ENCODE measurements at places on chromosomes 11 and 22.

GRCh38 chr11:62832336-62833234 lies at the start of gene TEX54:
TSS of gene TEX54 (minus strand) at chr11:62832841.
- DNase-seq, result no peak

DNA sequence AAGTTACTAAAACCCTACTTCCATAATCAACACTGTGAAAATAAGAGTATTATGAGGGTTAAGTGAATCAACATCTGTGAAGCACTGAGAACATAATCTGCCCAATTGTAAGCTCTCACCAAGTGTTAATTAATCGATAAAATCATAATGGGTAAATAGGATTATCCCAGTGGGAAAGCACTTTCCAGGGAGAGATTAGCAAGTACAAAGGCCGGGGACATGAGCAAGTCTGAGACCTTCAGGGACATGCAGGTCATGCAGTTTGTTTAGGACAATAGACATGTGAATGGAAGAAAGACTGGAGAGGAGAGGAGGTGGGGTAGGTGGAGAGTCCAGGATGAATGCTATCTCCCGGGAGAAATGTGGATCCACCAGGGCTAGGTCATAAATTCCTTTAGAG lies 57.8 kb upstream of the FIBIN start:
- no peak for DNase-seq

GRCh38 chr11:1074244-1075221 lies at the start of gene MUC2:
TSS of gene MUC2 (plus strand) at chr11:1074874.
- no peak for DNase-seq

GRCh38 chr11:22430141-22430541 lies 92.0 kb downstream of the SLC17A6 start:
- no peak for DNase-seq

DNA sequence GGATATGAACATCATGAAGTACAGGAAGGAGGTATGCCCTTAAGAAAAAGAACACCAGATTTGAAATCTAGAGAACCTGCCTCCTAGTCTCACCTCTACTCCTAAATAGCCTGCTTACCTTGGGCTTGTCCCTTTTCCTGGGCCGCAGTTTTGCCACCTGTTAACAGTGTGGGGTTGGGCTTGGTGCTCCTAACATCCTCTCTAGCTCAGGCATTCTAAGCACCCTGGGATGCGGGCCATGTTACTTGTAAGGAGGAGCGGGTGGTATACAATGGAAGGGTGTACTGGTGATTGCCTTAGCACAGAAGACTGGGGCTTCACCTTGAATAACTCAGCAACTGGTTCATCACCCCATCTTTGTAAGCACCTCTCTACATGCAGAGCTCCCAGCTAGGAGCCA lies 48.7 kb downstream of the TIMP3 start:
- DNase-seq, result no peak

GRCh38 chr11:130912552-130912951 lies 3.7 kb downstream of the SNX19 start:
- no peak for DNase-seq

DNA sequence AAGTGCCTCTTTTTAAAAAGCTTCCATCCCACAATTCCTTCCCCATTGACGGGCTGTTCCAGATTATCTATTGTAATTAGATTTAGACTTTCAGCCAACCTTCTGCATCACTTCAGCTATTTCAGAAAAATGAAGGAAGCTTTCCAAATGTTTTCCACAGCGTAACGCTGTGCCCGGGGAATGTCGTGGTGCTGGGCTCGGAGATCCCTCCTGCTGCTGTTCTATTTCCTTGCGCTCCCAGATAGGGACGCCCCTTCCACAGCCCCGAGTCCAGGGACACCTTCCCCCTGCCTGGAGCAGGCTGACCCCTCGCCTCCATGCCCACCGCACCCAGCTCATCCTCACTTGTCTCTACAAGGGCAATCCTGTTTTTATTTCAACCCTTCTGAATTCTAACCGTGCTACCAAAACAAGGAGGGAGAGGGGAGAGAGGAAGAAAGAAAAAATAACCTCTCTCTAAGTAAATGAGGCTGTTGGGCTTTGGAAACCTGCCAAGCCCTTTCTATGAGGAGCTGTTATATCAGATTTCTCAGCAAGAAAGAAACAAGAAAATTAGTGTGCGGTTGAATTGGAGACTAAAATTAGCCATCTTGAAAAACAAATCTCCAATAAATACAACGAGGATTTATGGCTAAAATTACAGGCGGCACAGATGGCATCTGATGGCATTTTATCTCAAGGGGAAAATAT lies 366.9 kb downstream of the BRD1 start:
- DNase-seq, result no peak

DNA sequence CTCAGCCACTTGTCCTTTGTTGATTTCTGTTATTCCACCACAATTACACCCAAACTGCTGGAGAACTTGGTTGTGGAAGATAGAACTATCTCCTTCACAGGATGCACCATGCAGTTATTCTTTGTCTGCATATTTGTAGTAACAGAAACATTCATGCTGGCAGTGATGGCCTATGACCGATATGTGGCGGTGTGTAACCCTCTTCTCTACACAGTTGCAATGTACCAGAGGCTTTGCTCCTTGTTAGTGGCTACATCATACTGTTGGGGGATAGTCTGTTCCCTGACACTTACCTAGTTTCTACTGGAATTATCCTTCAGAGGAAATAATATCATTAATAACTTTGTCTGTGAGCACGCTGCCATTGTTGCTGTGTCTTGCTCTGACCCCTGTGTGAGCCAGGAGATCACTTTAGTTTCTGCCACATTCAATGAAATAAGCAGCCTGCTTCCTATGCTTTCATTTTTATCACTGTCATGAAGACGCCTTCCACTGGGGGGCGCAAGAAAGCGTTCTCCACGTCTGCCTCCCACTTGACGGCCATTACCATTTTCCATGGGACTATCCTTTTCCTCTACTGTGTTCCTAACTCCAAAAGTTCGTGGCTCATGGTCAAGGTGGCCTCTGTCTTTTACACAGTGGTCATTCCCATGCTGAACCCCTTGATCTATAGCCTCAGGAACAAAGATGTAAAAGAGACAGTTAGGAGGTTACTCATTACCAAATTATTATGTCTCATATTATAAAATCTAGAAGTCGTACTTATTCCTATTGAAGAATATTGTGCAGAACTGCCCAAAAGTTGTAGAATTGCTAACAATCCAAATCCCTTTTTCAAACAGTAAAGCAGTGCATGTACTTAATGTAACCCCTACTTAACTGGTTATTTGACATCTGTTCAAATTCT lies 53.2 kb downstream of the OR4C6 start:
- no peak for DNase-seq

DNA sequence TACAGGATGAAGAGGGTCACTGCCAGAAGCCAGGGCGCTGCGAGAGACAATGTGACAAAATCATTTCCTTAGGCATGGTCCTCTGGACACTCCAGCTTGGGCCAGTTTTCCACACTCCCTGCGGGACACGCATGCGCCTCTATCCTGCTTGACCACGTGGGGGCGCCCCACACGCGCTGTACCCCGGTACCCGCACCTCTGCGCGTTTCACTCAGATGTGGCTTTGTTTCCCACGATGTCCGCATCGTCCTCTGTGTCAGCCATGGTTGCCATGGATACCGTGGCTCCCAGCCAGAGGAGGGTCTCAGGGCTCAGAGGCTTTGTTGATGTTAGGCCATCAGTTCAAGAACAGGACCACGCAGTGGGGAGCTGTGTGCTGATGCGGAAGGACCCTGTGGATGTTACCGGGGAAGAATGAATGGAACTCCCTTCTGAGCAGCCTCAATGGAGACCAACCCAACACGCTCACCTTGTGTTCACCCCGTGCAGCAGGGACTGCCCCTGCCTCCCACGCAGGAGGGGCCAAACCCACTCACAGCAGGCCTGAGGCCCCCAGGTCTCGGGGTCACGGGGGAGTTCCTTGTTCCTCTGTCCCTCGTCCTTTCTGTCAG lies 101.1 kb upstream of the SLC22A12 start:
- DNase-seq, result no peak

GRCh38 chr11:47395223-47396048 lies 13.0 kb upstream of the SLC39A13 start:
- DNase-seq, result no peak

DNA sequence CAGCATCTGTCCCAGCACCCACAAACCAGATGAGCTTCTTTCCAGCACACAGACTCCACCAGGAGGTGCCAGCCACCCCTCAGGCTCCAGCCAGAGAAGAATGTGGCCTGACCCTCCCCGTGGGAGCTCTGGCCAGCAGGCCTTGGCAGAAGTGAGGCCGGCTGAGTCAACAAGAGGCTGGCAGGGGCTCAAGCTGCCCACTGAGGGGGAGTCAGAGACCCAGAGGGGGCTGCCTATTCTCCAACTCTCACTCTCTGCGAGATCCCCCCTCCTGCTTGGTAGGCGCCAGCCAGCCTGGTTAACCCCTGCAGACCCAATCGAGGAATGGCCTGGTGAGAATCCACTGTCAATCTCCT lies 10.6 kb upstream of the CDC42EP1 start:
- DNase-seq, result no peak

DNA sequence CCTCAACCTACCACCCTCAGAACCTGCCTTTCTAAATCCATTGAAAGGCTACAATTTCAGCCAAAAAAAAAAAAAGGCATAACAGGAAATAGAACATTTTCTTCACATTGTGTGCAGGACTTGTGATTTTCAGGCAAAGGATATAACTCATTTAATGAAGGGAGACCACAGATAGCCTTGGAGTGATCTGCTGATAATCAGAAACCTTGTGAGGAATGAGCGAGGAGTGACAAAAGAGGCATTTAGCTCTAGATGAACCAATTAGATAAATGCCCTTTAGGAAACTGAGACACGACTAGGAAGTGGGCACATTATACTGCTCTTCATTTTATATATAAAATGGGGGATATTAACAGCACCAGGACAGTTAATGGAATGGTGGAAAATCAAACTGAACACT lies 216.5 kb upstream of the GRIA4 start:
- DNase-seq, result no peak

DNA sequence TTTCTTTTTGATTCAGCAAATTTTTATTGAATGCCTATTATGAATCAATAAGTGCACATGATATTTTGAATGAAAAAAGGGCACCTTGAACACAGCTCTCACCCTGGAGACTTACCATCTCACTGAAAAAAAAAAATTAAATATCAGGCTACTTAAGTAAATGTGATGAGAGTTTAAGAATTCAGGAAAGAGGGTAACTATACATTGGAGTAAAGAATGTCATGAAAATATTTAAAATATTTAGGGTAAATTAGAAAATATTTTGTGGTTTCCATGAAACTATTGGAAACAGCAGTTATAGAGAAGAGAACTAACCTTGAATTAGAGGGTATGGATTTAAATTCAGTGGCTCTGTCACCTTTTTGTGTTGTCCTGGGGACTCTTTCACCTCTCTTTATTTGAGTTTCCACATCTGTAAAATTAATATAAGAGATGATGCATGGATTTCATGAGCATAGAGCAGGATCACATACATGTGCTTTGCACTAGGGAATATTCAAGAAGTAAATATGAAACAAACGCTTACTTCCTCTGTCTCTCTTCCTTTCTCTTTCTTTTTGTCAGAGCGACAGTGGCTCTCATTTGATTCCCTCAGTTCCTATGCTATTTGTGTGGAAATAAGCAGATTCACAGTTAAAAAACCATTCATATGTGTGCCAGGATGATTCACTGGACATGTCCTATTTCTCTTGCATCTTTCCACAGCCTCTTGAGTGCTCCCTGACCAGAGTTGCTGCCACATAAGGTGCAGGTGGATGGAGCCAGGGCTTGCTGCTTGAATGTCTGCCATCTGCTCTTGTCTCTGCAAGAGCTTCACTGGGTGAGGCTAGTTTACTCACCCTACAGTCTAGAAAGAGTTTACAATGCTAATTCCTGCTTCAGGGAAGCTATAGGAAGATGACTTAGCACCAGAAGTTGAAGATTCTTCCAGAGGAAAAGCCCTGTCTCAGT lies 533.1 kb downstream of the ETS1 start:
- DNase-seq, result no peak

DNA sequence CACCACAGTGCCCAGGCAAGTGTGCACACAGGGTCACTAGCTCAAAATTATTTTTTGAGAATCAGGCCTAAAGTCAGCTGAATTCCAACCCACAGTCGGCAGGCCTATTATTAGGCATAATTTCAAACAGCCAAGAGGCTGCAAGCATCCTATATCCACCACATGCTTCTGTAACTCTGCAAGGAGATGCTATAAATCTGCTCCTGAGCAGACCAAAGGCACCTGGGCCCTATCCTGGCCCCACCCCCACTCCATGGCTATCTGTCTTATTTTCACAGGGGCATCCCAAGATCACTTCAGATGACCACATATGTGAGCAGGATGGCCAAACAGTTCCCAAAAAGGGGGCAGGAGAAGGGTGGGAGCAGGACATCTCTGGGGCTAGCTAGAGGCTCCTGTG lies 44.6 kb downstream of the TCF20 start:
- no peak for DNase-seq

- no peak for DNase-seq
Observed at GRCh38 chr11:16737818-16738192, 642 bp upstream of the C11orf58 start.

GRCh38 chr11:12109591-12110196 lies 696 bp upstream of the MICAL2 start:
- DNase-seq, result no peak

DNA sequence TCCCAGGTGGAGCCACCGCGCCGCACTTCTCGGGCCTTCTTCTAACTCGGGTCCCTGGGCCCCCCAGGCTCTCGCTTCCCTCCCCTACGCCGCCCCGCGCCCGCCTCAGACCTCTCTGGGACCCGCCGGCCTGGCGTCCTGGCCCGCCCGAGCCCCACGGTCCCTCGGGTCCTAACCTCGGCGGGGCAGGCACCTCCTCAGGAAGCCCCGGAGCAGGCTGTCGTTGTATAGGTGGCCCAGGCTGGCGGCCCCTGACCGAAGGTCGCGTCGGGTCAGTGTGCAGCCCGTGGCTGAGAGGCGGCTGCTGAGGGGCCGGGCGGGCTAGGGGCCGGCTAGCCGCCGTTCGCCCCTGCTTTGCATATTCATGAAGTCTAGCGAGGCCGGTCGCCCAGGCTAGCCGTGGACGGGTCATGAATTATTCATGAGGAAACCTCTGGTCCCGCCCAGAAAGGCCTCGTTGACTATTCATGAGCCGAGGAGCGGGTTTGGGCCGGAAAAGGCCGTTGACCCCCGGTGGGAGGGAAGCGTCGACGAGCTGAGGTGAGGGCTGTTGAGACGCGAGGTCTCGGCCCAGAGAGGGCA lies at the start of gene HORMAD2:
TSS of gene HORMAD2 (plus strand) at position 513 of the 582 bp plus-strand sequence. CDS start 13,489 bp downstream, outside the sequence.
- no peak for DNase-seq

GRCh38 chr11:26783997-26784396 lies 62.1 kb upstream of the SLC5A12 start:
- no peak for DNase-seq

DNA sequence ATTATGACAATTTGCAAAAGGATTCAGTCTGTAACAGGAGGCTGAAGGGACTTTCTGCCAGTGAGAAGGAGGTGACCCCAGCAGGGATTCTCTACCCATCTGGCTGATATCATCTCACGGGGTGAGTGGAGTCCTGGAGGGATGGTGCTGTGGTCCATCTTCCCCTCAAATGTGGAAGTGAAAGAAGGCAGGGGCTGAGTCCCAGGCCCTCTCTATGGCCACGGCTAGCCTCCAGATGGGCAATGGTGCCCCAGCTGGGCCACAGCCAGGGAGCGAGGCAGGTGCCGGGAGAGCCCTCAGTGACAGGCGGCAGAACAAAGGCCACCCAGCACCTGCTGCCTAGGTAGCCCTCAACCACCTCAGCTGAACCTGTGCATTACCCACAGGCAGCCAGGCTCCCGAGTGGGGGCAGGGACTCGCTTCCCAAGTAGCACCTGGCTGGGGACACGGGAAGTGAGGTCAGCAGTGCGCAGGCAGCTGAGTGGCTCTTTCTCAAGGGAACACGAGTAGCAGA lies 6.7 kb downstream of the NECTIN1 start:
- no peak for DNase-seq

- DNase-seq, result no peak
Observed at GRCh38 chr22:39985383-39986035, 9.2 kb upstream of the FAM83F start.

GRCh38 chr11:128365044-128365443 lies 222.3 kb downstream of the ETS1 start:
- no peak for DNase-seq
